Stimulated activated CD4-positive, alpha-beta T cell treated with anti-CD3 and anti-CD28 coated beads, Interleukin-15, amount 100 ng/mL, for 24 hours (primary cell): ENCODE measurements at places on chromosomes 12 and 14.

GRCh38 chr14:88037325-88037724 is 32.4 kb downstream of the GPR65 start:
- DNase-seq: no peak

DNA sequence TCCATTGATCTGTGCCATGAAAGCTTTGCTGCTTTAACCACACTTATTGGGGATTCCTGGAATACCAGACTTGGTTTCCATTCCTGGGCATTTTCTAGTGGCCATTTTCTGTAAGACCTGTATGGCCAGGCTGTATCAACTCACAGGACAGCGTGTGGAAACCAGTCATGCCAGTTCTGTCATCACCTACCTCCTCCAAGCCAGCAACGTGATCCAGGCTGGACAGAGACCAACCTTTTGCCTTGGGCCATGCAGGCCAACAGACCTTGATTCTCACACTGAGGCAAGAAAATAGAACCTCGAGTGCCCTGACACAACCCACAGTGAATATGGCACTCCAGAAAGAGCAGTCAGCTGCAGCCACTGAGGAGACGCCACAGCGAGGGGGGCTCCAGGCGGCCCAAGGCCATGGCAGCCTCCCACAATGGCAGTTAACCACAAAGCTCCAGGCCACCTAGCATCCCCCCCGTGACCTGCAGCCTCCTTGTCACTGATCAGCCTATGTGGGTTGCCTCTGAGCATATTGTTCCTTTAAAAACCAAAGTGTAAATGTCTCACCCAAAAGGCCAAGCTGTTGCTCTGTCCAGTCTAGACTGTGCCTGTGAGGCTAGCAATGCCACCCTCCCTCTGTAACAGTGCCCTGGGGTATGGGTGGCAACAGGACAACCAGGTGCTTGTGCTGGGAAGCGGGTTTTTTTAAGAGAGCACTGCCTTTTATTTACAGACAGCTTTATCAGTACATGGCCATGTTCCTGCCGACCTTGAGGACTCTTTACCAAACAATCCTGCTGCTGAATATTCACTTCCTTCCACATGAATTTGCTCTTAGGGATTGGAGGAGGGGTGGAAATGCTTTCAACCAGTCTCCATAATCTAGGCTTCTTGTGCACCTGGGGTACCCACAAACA is 168.7 kb upstream of the HIF1A start:
- DNase-seq: no peak

DNA sequence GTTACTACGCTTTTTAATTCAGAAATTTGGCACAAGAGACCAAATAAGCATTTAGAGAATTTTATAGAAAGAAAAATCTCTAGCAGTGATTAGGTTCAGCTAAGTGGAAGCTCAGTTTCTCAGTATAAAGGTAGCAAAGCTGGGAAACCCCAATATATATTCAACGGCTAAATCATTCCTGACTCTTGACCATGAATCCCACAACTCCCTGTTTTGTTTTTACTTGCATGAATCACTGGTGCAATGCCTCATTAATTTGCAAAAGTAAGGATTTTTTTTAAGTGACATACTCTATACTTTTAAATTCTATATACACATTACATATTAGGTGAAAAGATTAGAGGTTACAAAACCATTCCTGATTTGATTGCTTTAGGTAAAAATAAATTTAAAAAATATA is 74.3 kb upstream of the PLEKHG7 start:
- DNase-seq: no peak

- no peak for DNase-seq
Measured at GRCh38 chr14:88683119-88683518, 109.6 kb downstream of the EML5 start.

DNA sequence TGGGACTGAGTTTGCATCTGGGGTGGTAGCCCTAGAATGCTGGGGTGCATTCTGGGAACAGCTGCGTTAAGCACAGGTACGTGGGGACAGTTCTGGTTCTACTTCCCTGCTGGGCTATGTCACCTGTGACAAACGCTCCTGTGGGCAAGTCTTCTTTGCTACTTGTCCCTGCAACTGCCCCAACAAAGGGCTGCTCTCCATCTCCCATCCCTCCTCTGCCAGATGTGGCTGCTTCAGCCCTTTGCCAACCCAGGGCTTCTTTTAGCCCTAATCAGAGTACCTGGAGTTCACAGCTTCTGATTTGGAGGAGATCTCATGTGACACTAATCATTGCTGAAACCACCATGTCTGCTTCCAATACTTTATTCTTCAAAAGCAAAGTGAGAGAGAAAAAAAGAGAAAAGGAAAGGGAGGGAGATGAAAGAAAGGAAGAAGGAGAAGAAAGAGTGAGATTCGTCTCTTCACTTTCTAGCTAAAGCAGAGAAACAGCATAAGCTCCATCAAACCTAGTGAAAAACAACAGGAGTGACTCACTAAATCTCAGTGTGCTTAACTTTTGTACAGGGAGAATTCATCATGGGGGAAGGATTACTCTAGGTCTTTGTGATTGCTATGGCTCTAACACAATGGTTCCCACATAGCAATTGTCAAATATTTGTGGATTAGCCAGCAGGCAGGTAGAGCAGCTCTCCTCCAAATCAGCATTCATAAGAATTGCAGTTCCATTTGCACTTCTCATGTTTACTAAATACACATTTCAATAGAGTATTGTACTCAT is 174.8 kb downstream of the LRIG3 start:
- no peak for DNase-seq

GRCh38 chr12:59087077-59087673 is 166.9 kb upstream of the LRIG3 start:
- no peak for DNase-seq

- no peak for DNase-seq
Measured at GRCh38 chr12:50557421-50557820, 52.6 kb downstream of the DIP2B start.

DNA sequence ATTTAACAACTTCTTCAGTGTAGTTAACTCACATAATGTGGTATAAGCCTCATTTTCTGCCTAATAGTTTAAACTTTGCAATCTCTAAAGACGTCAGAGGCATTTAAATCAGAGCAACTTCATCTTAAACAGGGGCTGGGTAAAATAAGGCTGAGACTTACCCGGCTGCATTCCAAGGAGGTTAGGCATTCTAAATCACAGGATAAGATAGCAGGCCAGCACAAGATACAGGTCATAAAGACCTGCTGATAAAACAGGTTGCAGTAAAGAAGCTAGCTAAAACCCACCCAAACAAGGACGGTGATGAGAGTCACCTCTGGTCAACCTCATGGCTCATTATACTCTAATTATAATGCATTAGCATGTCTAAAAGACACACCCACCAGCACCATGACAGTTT is 115.6 kb upstream of the PKP2 start:
- no peak for DNase-seq

DNA sequence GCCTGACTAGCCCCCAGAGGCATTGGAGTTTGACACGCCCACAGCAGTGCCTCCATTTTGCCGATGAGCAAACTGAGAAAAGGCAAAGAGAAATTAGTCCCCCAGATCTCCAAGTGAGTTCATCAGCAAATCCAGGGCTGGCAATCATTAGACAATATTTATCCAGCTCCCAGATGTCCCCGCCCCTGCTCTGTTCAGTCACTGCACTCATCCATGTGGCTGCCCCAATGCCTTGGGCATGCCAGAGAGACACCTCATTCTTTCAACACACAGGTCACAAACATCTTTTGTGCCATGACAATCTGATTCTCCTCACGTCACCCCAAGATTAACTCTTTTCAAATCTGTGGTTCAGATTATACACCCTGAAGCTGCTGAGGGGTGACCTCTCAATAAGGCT is 43.5 kb downstream of the DPF3 start:
- no peak for DNase-seq

- no peak for DNase-seq
Measured at GRCh38 chr14:62768753-62769152, 276.5 kb downstream of the KCNH5 start.

GRCh38 chr12:89706551-89706950 is 2.1 kb downstream of the ATP2B1 start:
- DNase-seq: no peak

- DNase-seq: no peak
Measured at GRCh38 chr14:101774006-101774795, 12.7 kb downstream of the PPP2R5C start.

DNA sequence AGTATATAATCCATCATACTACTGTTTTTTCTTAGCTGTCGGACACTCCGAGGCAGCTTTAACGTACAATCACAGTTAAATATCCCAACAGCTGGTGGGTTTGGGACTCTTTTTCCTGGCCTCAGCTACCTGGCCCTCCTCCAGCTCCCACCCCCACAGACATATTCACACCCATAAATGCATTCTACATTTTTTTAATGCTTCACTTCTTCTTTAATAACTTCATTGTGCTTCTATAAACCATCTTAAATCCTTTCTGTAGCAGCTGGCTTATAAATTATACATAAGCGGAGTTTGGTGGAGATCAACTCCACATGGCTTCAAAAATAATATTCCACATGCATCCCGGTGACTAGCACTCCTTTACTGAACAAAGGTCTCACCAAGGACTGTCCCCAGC is 33.3 kb downstream of the TDG start:
- no peak for DNase-seq

GRCh38 chr14:25298238-25298637 is 248.3 kb upstream of the STXBP6 start:
- DNase-seq: no peak

DNA sequence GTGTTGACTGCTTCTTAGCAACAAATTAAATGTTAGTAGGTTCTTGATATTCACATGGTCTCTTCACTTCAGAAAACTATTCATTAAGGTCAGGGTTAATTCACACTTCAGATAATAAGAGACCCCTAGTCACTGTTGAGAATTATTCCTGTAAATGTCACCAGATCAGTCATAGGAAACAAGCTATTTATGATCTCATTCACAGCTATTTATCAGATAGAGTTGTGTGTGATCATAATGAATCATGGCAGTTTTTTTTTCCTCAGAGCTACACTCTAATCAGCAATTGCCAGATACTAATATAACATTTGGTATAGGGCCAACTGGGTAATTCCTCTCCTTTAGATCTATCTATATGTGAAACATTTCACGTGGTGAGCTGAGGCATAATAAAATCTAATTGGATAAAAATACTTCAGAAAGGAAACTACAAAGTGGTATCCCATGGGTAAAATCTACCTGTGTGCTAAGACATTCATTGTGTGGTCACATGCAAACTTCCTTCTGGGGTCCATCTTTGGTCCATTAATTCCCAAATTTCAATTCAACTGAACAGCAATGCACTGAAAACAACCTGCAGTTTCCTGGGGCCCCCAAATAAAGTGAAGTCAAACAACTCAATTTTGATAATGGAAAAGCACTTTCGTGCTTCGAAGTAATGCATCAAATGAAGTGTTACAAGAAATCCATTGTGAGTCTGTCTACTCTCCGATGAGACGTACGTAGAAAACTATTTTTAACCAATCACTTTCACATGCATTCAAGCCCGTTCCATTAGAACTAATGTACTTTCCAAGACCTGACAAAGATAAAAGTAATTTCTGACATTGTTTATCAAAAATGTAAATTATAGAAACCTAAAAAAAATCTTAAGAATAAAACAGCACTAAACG is 197.0 kb downstream of the ACSS3 start:
- DNase-seq: no peak

GRCh38 chr12:52149182-52149641 is 42.6 kb downstream of the KRT80 start:
- no peak for DNase-seq

DNA sequence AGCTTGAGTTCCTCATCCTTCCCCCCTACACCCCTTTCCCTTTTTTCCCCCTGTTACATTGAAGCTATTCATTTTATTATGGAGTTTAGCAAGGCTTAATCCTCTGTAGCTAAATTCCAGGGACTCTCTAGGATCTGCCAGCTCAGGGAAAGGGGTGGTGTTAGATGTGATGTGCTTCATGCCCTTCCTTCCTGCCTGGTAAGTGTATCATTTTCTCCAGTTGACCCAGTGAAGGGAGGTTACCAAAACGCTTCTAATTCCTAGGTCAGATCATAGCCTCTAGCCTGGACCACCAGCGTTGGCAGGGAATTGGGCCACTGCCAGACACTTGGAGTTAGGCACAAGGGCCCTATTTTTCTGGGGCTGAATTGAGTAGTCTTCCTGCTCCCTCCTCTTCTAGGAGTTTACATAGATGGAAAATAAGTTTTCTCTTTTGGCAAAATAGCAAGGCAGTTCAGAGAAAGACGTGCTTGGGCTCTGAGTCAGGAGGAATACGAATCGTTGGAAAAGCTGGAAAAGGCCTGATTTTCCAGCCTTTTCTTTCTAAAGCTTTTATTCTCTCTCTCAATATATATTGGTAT is 88.3 kb downstream of the NPAS3 start:
- DNase-seq: no peak
